ENCODE measurements at places on chromosomes 4 and X.

- no peak for DNase-seq
Measured at GRCh38 chrX:2136848-2137247, 363.9 kb downstream of the DHRSX start.

GRCh38 chrX:153708415-153708814 is 15.8 kb downstream of the BCAP31 start:
- DNase-seq, result no peak

GRCh38 chr4:26384380-26385057 is 63.7 kb downstream of the RBPJ start:
- no peak for DNase-seq

- no peak for DNase-seq
Measured at GRCh38 chr4:99100876-99101275, 12.3 kb upstream of the ADH5 start.

- no peak for DNase-seq
Measured at GRCh38 chr4:119549639-119550038, 79.0 kb downstream of the PDE5A start.

Measured in stimulated activated CD4-positive, alpha-beta T cell treated with anti-CD3 and anti-CD28 coated beads, TNF-alpha, amount 100 ng/mL, for 24 hours (primary cell).